ENCODE measurements at places on chromosomes 3 and 15.
A peak's percentile ranks its signal among the peaks of the same experiment; 100 is the strongest.

- DNase-seq: no peak
Measured at GRCh38 chr3:183883291-183884096, 1.2 kb downstream of the PARL start.

DNA sequence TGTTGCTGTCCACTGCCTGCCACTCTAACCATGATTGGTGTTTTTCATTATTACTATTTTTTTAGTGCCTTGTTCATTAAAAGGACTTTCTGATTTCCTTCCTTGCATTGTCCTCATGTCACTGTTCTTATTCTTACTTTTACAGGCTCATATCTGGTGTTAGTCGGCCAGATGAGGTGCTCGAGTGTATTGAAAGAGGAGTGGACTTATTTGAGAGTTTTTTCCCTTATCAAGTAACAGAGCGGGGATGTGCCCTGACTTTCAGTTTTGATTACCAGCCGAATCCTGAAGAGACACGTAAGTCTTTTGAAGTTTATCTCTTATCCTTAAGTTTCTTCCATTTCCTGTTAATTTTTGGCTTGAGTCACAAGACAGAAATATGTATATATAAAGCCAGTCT lies 23.2 kb downstream of the QTRT2 start:
- DNase-seq: no peak

DNA sequence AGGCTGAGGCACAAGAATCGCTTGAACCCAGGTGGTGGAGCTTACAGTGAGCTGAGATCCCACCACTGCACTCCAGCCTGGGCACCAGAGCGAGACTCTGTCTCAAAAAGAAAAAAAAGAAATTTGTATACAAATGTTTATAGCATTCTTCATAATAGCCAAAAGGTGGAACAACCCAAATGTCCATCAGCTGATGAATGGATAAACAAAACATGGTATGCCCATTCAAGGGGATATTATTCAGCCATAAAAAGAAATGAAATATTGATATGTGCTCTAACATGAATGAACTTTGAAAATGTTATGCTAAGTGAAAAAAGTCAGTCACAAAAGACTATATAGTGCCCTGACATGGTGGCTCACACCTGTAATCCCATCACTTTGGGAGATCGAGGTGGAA lies 11.4 kb downstream of the LHFPL4 start:
- DNase-seq: no peak

DNA sequence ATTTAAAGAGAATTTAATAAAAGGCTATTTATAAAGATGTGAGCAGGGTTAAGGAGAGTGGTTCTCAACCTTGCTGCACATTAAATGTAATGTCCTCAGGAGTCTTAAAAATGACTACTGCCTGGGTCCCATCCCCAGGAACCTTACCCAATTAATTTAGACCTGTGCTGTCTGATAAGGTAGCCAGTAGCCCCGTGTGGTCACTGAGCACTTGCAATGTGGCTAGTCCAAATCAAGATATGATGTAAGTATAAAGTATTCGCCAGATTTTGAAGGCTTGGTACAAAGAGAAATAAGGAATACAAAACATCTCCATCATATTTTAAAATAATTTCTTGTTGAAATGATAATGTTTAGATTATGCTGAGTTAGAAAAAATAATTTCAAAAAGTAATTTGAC lies 343.3 kb upstream of the PPP2R3A start:
- DNase-seq: no peak

- DNase-seq: peak; percentile 7
Measured at GRCh38 chr15:88450125-88450798, 16.9 kb downstream of the MRPL46 start.

GRCh38 chr3:128473180-128473519 lies 6.5 kb upstream of the DNAJB8 start:
- no peak for DNase-seq

DNA sequence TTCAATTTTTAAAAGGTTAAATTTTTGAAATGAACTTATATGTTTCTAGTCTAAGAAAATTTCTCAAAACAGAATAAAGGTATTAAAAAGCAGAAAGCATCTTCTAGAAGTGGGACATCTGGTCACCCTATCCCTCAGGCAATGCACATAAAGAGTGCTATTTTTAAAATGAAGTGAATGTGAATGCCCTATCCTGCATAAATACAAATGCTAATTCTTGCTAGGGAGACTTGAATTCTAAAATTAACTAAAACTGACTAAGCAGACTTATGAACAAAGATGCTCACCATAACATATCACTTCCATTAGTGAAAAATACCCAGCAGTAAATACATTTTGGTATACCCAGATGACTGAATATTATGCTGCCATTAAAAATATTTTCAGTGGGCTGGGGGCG lies 11.7 kb downstream of the MYO5A start:
- no peak for DNase-seq

DNA sequence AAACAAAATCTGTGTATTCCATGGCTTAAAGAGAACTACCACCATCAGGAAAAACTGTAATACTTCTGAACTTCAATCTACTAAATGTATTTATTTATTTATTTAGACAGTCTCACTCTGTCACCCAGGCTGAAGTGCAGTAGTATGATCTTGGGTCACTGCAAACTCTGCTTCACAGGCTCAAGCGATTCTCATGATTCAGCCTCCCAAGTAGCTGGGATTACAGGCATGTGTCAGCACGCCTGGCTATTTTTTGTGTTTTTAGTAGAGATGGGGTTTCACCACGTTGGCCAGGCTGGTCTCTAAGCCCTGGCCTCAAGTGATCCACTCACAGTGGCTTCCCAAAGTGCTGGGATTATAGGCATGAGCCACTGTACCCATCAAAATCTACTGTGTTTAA lies 202.3 kb upstream of the POU1F1 start:
- no peak for DNase-seq

DNA sequence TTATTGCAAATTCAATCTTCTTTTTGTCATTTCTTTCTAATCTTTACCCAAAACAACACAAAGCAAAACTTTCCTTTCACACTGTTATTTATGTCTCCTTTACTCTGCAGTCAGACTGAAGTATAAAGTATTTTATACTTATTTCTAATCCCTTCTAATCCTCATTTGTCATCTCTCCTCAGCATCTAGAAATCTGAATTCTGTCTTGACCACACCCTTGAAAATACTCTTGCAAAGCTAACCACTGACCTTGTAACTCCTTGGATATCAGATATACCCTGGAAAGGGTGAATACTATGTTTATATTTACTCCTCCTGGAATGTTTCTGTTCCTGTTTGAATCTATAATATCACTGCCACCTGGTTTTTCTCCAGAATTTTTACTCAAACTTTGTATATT lies 481.1 kb downstream of the ZNF385D start:
- DNase-seq: no peak

- no peak for DNase-seq
Measured at GRCh38 chr3:56288258-56288657, 180.0 kb downstream of the ERC2 start.

GRCh38 chr3:10334042-10334441 lies 13.1 kb upstream of the SEC13 start:
- DNase-seq: no peak

- no peak for DNase-seq
Measured at GRCh38 chr3:69097407-69098086, 12.8 kb downstream of the ARL6IP5 start.

DNA sequence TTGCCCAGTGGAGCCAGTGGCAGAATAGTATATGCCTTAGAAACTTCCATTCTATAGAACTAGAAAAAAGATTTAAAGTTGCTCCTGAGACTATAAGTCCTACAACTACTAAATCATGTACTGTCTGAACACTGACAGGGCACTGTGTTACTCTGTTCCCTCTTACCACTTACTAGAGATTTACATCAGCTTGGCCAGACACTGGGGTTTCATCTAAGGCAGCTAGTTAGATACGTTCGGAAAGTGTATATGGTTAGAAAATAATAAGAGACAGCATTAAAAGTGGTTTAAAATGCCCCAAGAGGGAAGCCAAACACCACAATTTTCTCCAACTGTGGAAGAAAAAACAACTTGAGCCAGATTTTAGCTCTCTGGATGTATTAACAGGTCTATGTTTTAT lies 97.1 kb downstream of the FBN1 start:
- no peak for DNase-seq

- no peak for DNase-seq
Measured at GRCh38 chr3:174986685-174987084, 127.6 kb downstream of the NAALADL2 start.

- DNase-seq: no peak
Measured at GRCh38 chr3:193599393-193599792, 6.4 kb downstream of the OPA1 start.

GRCh38 chr15:64333986-64334929 lies 21.7 kb downstream of the CSNK1G1 start:
- peak; percentile 9 for DNase-seq

DNA sequence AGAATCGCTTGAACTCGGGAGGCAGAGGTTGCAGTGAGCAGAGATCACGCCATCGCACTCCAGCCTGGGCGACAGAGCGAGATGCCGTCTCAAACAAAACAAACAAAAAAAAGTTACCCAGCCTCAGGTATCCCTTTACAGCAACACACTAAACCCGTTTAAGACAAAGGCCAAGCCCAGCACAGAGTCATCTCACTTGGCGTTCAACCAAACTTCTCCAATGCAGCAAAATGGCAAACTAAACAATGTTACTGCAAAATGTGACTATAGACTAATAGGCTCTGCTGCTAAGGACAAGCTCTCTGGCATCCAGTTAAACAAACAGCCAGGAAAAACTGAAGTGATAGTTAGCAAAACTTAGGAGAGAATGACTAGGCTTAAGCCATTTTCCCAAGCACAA lies 6.4 kb upstream of the FAM219B start:
- DNase-seq: no peak

DNA sequence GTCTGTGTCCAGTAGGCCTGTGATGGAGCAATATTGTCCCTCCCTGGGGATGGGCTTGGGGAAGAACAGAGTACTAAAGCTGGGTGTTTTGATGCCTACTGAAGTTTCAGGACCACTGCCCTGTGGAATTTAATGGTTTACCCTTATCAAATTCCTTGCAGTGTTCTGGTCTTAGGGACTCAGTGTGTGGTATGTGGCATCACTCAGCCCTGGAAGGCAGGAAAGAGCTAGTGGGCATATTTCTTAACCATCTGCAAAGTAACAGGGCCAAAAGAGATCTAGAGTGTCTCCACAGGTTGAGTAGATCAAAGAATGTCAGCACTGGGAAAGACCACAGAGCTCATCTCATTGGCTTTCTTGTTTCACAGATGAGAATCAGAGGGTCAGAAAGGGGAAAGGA lies 11.8 kb upstream of the SCN10A start:
- DNase-seq: no peak

GRCh38 chr3:59800481-59800880 lies 750.7 kb upstream of the CFAP20DC start:
- no peak for DNase-seq

DNA sequence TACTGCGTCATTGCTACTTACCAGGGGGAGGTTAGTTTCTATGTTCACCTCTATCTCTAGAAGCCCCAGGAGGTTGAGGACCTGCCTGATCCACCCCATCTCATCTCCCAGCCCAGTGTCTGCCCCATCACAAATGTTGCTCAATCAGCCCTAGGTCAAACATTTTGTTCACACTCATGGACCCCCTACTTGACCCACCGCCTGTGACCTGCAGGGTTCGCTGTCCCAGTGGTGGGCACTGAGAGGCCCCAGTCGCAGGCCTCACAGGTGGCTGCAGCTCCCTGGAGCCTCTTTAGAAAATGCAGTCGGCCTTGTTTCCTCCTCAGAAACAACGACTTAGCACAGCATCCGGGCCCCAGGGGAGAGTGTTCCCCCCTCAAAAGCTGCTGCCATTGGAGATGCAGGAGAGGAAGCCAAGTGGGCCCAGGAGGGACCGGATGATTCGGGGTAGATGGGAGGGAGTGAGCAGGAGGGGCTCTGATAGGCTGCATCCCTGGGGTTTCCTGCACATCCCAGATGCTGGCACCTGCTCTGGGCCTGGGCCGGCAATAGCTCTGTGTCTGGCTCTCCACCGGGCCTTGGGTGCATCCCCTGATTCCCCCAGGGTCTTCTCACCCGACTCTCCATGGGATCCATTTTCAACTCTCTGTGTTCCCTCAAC lies 18.4 kb upstream of the INSYN1 start:
- DNase-seq: no peak

DNA sequence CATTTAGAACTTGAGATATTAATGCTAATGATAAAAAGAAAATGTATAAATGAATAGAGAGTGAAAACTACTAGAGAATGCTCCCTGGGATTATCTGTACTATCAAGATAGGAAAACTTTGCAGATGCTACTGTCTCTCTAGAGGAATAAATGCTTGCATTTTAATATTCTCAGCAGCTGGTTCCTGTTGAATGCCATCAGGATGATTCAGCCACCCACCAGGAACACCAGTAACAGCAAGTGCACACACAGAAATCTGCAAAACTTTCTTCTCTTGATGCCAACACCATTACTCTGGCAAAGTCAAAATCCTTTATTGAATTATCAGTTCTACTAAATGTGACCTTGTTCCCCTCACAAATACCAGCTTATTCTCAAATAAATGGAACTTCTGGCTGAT lies 148.4 kb downstream of the TIGIT start:
- DNase-seq: no peak

DNA sequence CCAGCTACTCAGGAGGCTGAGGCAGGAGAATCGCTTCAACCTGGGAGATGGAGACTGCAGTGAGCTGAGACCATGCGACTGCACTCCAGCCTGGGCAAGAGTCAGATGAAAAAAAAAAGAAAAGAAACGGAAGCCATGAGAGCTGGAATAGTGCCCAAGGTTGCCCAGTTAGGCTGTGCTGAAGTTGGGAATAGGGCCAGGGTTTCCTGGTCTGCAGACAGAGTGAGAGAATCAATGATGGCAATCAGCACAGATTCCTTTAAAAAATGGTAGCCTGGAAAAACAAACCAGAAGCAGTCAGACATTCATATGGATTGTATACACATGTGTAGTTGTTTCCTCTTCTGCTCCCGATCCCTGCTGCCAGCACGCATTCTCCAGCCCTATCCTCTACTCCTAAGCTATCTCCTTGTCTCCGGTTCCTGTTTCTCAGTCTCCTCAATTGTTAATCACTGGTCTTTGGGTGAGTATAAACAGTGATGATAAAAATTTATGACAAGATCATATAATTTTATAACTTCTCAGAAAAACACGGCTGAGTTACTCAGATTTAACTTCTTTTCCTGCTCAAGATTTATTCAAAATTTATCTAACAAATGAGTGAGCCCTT lies 316.2 kb upstream of the UMPS start:
- DNase-seq: peak; percentile 20

GRCh38 chr3:16995601-16996000 lies 110.8 kb downstream of the PLCL2 start:
- DNase-seq: no peak

GRCh38 chr3:138089091-138089490 lies 26.3 kb downstream of the DZIP1L start:
- no peak for DNase-seq

DNA sequence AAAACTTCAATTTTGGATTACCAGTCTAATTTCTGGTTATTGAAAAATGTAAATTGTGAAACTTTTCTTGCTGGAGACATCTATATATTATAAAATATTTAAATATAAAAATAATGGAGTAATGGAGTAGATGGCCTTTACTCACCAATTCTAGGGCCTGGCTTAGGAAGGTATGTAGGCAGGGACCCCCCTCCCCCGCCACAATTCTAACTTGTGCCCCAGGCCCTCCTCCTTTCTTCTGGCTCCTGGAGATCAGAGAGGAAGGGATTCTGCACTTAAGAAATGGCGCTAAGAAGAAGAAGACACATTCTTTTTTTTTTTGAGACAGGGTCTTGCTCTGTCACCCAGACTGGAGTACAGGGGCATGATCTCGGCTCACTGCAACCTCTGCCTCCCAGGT lies 49.5 kb downstream of the CGNL1 start:
- DNase-seq: no peak

- no peak for DNase-seq
Measured at GRCh38 chr3:190229632-190230424, 92.4 kb downstream of the CLDN1 start.

GRCh38 chr3:88462230-88462629 lies 312.5 kb downstream of the C3orf38 start:
- no peak for DNase-seq

- DNase-seq: no peak
Measured at GRCh38 chr3:74402821-74403220, 211.6 kb downstream of the CNTN3 start.

All from NCI-H1105 (cell line).